NB4 (cell line): ENCODE measurements at places on chromosomes 1 and 21.

DNA sequence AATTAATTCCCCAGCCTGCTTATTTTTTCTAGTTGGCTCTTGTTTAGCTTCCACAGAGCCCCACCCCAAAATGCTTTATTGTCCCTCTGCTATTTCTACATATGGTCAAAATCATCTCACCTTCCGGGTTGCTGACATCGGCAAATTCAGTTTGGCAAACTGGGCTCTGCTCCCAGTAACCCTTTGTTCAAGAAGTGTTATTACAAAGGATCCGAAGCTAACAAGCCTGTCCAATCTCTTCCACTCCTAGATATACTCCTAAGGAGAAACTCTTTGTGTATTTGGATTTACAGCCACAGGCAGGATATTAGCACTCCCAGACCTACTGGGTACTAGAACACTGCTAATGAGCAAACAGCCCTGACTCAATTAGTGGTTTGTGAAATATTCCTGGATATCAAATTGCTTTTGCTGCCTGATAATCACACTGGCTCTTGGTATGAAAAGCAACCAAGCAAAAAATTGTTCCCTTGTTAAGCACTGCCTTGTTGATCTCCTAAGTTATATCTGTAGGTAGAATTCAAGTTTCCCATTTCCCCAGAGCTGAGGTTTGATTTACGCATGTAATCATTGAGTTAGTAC, 4.0 kb downstream of the JUN start:
- peak; percentile 8 for DNase-seq

GRCh38 chr21:31616216-31616615, 43.3 kb upstream of the SOD1 start:
- DNase-seq = no peak

- DNase-seq = no peak
Measured at GRCh38 chr21:43282358-43283120, 113.7 kb downstream of the CRYAA start.

GRCh38 chr1:112513112-112513870, 4.5 kb downstream of the WNT2B start:
- no peak for DNase-seq

- no peak for DNase-seq
Measured at GRCh38 chr1:241048622-241049021, 308.4 kb downstream of the RGS7 start.
